ENCODE measurements at places on chromosomes 16 and 17.

DNA sequence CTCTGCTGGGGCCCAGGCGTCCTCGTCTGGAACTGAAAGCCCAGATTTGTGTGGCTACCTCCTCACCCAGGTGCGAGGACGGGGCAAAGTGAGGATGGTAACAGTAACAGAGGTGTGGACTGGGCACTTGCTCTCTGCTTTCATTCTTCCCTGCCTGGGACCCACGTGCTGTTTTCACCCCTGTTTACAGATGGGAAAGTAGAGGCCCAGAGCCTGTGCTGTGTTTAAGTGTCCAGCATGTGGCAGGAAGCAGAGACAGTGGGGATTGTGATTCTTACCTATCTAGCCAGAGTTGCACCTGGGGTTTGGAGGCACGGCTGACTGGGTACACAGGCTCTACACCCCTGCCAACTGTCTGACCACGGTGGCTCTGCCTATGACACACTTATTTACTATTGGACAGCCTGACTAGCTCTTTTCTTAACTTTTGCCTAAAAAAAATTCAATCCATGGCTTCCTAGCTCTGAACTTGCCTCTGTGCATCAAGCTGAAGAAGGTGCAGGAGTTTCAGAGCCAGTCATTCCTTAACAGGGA, 155.4 kb downstream of the CLEC16A start:
- peak; percentile 48 for DNase-seq

- DNase-seq, result no peak
Measured at GRCh38 chr17:32525122-32525521, 38.3 kb downstream of the CDK5R1 start.

GRCh38 chr16:3781421-3781820, 64.1 kb upstream of the TRAP1 start:
- no peak for DNase-seq

GRCh38 chr16:3979518-3979917, 99.0 kb upstream of the CREBBP start:
- DNase-seq, result no peak

- DNase-seq, result no peak
Measured at GRCh38 chr16:17270683-17271109, 200.1 kb downstream of the XYLT1 start.

- no peak for DNase-seq
Measured at GRCh38 chr16:86093801-86094750, 195.1 kb downstream of the IRF8 start.

DNA sequence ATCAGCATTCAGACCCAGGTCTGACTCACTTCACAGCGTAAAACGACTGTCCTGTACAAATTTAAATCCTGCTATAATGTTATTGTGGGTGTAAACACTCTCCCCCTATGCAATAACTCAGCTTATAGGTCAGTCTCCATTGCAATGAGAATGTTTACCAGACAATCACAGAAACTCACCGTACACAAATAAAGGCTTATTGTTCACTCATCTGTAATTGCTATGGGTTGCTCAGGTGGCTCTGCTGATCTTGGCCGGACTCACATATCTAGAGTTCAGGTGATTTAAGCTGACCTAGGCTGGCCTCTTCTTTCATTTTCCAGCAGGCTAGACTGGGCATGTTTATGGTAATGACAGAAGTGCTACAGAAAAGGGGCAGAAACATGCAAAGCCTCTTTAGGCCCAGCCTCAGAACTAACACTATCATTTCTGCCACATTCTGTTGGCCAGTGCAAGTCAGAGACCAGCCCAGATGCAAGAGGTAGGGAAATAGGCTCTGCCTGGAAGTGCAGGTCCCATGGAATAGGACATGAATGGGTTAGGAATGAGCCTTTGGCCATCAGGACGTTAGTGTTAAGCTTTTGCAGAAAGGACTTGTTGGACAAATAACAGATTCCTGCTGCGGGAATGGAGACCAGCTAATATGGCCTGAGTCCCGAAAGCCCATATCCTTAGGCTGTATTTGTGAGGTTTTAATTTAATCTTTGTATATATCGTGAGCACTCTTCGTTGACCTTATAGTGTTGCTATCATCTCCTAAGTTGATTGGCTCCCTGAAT, 44.0 kb downstream of the HLF start:
- DNase-seq, result no peak

- no peak for DNase-seq
Measured at GRCh38 chr16:53078765-53079485, 24.1 kb downstream of the CHD9 start.

GRCh38 chr17:27511168-27511883, 55.1 kb downstream of the KSR1 start:
- DNase-seq, result no peak

DNA sequence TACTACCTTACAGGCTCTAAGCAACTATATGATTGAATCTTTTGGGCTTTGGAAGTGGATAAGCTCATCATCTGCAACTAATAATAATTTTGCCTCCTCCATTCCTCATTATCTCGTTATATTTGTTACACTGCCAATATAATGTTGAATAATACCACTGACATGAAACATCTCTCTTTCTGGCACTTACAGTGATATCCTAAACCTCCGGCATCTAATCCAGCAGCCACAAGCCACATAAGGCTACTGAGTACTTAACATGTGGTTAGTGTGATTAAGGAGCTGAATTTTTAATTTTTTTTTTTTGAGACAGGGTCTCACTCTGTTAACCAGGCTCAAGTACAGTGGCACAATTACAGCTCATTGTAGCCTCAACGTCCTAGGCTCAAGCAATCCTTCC, 9.6 kb downstream of the CDC42EP4 start:
- DNase-seq, result no peak
